ENCODE measurements at places on chromosomes 12 and 14.

- no peak for DNase-seq
Measured at GRCh38 chr14:61080591-61081010, 99.6 kb downstream of the SLC38A6 start.

DNA sequence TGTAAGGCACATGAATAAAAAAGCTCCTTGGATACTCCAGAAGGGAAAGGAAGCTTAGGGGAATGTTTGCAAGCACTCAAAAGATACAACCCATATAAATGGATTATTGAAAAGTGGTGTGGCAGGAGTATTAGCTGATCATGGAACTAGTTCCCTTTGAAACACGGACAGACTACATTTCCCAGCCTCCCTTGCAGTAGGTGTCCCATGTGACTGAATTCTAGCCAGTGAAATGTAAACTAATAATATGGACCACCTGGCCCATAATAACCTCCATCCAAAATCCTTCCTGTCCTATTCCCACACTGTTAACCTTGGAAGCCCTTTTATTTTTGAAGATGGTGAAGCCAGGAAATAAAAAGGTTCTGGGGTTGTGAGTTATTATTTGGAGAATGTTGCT, 242.3 kb downstream of the SUDS3 start:
- DNase-seq, result no peak

DNA sequence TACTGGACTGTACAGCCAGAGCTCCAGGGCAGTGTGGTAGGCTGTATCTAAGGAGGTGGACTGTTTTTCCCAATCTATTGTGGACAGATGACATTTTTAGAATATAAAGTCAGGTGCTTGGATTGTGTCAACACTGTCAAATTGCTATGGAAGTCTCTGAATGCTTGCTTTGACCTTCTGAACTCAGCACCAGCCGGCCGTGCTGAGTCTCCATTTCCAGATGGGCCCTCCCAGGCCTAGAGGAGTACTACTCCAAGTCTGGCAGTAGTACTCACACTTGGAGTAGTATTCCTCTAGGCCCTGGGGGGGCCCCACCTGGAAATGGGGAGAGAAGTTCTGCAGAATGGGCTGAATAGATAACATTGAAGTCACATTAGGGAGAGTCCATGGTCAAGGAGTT, 16.2 kb upstream of the KCNK13 start:
- DNase-seq, result no peak

DNA sequence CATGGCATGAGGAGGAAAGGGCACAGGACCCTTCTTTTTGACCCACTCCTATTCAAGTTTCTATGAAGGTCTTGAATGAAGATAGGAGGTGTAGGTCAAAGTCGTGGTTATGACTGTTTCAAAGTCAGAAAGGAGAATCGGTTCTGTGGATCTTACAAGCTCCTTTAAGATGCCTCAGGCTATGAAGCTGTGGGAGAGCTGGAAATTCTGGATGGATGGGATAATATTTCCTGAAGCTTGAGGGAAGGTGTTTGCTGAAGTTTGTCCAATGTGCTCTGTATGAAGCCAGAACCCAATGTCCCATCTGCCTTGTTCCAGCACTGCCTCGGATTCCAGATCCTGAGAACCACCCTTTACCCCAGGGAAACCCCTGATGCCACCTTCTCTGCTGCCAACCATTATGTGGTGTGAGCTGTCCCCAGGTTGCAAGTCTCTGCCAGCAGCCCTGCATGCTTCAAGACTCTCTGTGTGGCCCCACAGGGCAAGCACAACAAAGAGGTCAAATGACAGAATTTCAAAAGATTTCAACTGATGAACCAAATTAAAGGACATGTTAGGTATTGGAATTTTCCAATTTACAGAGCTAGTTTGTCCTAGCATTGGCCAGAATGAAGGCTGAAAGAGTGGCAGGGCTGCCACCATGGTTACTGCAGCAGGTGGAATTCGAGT, 472.0 kb downstream of the RGS6 start:
- no peak for DNase-seq

All from COLO829 (cell line).